ENCODE measurements at places on chromosomes 2 and 18. TPM values are rescaled to one million over a fixed set of nuclear protein-coding genes. Genes with fewer than 3 reads are reported as not detected.

Gene CASP10
- total RNA-seq = 16.4 TPM

Gene PCARE
- total RNA-seq = not detected

Gene TRIM43
- total RNA-seq = not detected

Gene TMEM169
- total RNA-seq = 1.6 TPM

Gene TBR1
- 0.09 TPM for total RNA-seq

GRCh38 chr18:25327584-25327983, 24.4 kb downstream of the ZNF521 start:
- no peak for DNase-seq

DNA sequence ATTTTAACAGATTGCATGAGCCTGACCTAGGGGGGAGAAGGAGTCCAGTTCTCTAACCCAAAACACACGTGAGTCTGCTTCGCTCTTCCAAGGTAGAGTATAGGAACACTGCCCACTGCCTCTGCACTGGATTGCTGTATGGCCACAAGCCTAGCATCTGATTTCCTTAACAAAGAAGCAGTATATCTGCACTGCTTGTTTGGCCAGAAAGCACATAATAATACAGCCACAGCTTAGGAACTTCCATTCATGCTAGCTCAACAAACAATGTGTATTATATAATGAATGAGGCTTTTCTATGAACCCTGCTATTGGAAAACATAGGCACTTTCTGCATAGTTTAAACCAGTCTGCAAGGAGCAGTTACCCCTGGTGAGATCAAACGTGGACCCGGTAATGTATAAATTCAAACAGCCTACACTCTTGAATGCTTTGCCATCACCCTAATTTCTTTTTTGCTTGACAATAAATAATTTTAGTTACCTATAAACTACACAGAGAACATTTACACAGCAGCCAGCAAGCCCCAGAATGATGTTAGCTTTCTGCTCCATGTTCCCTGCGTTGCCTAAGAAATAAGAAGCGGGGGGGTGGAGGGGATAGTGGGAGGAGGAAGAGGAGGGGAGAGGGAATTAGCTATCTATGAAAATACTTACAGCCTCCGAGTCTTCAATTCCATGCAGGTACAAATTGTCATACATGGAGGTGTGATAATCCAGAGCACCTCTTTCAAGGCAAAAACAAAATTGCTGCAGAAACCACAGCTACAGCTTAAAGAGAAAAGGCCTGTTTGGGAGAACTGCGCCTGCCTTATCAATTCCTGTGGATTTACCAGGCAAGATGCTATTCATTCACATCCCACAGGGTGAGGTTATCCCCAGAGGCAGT, 125.6 kb downstream of the CACNB4 start:
- no peak for DNase-seq
